Germinal center (tissue), 1 donor: ENCODE measurements at places on chromosomes 12 and 14.

DNA sequence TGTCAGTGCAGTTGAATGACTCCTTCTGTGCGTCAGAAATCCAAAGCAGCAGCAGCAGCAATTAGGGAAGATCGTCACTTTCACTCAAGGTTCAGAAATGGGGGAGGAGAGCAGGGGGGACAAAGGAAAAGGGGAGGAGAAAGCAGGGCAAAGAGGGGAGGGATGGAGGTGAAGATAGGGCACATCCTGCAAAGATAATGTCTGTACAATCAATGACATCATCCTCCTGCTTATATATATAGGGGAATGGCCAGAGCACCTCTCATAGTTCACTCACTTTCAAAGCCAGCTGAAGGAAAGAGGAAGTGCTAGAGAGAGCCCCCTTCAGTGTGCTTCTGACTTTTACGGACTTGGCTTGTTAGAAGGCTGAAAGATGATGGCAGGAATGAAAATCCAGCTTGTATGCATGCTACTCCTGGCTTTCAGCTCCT lies at the start of gene NTS:
Gene NTS (plus strand): TSS at position 265 of the 431 bp plus-strand sequence. CDS start 109 bp downstream, at position 374.
- DNase-seq: no peak

GRCh38 chr12:77725611-77726010 lies 105.1 kb upstream of the NAV3 start:
- no peak for DNase-seq

DNA sequence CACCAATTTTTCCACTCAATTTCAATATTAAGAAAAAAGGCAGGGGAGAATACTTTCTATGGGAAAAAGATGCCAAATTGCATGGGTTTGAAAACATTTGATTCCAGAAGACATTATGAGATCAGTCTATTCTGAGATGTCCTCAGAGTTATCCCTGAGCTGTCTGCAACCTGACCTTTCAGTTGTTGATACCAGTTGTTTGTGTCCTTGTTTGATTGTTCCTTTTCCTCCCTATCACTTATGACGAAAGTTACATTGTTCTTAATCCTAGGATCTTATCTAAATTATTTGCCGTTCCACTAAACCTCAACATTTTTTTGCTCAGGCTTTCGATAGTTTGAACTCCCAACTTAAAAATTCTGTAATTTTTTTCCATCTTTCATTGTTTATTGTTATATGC lies 336.3 kb upstream of the NOVA1 start:
- no peak for DNase-seq

DNA sequence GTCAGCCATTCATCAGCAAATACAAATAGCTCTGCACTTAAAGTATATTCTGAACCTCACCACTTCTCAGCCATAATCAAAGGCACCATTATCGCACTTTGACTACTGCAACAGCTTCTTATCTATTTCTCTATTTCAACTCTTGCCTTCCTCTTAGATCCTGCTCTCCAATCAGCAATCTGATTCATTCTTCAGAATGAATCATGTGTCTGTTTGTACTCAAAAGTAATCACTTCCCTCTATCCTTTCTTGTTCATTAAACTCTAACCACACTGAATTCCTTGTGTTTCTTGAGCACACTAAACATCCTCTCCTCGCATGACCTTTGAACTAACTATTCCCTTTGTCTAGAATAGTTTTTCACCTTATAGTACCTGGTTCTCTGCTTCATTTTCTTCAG lies 12.8 kb upstream of the OR4E1 start:
- DNase-seq: no peak

DNA sequence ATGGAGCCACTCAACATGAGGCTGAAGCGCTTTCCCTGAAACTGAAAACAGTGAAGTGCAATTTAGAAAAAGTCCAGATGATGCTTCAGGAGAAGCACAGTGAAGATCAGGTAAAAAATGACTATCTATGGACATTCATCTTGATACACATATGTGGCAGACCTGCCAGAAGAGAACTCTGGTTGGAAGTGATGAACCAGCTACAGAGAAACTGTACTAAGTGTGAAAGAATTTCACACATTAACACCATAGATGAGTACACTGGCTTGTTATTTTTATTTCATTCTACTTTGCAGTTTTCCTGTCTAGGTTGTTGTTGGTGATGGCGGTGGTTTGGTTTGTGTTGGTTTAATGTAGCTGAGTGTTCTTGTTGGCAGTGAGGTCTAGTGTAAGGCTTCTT lies 174.7 kb downstream of the ESR2 start:
- DNase-seq: no peak

DNA sequence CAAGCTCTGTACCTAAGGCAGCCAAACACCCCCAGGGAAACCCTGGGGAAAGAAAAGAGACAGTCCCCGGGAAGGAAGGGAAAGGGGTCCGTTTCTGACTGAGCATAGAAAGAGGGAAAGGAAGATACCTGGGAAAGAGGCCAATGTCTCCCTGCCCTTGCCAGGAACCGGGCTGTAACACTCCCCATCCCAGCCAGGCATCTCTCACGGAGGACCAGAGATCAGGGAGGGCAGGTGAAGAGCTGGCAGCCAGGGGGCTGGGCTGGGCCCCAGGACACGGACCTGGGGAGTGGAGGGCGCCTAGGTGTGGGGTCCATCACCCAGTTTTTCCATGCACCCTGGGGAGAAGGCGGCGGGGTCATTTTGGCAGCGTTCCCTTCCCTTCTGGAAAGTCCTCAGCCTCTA lies 18.9 kb upstream of the PLEKHH1 start:
- no peak for DNase-seq

GRCh38 chr14:101333335-101334280 lies 227.7 kb upstream of the DIO3 start:
- DNase-seq: no peak

- no peak for DNase-seq
These were observed 693.2 kb upstream of the MIS18BP1 start for GRCh38 chr14:45946251-45946650.

DNA sequence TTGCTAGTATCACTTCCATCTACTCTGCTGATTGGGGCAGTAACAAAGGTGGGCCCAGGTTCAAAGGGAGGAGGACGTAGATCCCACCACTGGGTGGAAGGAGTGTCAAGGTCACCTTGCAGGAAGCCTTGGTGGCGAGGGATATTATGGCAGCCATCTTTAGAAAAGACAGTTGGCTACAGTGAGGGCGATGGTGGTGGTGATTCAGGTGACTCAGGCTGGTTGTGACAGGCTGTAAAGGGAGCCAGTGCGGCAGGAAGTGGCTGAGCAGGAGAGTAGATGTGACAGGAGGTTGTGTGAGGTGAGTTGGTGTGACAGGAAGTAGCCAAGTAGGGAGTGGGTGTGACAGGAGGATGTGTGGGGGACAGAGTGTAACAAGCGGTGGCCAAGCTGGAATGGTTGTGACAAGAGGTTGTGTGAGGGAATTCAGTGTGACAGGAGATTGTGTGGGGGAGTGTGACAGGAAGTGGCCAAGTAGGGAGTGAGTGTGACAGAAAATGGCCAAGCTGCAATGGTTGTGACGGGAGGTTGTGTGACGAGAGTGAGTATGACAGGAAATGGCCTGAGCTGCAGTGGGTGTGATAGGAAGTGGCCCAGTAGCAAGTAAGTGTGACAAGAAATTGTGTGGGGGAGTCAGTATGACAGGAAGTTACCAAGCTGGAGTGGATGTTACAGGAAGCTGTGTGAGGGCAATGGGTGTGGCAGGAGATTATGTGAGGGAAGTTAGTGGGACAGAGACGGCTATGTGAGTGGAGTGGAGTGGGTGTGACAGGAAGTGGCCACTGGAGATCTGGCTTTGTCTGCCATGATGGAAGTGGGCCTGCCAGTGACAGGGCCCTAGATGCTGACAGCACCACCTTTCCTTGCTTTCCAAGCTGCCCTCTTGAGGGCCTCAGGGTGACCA lies 136.5 kb upstream of the MYL2 start:
- peak; percentile 18 for DNase-seq

DNA sequence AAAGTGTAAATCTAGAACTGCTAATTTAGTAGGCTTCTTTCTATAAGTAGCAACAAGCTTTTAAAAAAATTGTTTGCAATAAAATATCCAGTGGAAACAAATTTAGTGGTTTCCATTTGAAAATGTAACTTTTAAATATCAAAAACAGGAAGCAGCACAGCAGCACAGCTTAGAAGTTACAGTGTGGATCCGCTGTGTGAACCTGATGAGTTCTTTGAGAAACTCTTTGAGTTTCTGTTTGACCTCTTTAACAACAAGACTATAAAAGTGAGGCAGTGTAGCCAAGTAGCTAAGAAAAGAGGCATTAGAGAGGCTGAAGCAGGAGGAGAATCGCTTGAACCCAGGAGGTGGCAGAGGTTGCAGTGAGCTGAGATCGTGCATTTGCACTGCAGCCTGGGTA lies 178.3 kb downstream of the NAV3 start:
- DNase-seq: no peak

DNA sequence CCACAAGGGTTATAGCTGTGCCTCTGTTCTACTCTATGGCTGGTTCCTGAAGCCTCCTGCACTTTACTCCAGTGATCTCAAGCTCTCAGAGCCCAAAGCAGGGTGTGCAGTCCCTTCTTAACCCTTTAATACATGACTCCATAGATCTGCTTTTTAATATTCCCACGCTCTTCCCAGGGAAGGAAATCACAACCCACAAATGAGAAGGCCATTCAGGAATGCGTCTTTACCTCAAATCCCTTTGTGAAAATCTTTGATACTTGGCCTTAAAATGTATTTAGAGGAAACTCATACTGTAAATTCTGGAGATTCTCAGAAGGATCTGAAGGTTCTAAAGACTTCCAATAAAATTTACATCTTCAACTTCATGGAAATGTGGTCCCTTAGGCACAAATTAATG lies 17.0 kb downstream of the NID2 start:
- DNase-seq: no peak

GRCh38 chr12:77938301-77938700 lies 107.6 kb downstream of the NAV3 start:
- DNase-seq: no peak

DNA sequence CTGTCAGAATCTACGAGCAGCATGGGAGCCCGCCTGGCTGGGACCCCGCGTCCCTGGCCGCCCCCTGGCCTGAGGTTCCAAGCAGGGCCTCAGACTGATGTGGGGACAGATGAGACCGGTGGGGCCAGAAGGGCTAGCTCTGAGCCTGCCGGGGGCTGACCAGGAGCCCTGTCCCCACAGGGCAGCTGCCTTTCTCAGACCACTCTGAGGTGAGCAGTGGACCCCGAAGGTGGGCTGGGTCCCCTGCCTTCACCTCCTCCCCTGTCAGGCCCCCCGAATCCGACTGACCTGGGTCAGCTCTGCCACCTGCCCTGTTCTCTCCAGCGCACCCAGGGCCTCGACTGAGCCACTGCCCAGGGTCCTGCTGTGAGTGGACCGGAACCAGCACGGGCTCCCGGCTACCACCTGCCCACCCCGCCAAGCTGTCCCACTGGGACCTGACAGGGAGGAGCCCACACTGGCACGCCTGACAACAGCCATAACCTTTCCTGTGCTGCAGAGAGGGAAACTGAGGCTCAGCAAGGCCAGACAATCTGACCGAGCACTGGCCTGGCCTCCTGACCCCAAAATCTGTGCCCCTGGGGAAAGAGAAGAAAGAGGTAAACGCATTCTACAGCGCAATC lies 29.7 kb upstream of the TMEM179 start:
- no peak for DNase-seq

DNA sequence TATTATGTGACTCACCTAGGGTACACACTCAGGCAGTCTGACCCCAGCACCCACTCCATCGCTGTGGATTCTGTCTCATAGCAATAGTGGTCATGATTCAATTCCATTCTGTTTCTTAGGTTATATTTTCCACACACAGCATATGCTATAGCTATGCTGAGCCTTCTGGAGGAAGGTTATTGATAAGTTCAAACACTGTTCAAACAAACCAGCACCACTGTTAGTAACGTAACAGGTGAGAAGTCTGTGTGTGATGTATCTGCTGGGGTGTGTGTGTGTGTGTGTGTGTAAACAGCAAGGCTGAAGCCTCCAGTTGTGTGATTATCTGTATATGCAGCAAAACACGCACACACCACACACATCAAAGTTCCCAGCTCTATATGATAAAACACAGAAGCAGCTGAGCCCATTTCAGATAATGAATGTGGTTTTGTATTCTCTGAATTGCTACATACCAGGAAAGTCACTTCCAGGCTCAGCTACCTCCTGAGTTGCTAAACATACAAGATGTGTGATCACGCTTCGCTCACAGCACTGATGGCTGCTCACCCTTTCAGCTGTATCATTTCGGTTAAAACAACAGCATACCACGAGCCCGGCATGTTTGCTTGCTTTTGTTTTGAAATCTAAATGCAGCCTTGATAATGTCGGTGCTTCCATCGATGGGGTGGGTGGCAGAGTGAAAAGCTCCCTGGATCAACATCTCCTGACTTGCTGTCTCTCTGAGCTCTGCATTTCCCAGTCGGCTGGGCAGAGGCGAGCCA lies 6.8 kb upstream of the SYNE3 start:
- DNase-seq: no peak

- DNase-seq: peak; percentile 38
These were observed 219.9 kb downstream of the AACS start for GRCh38 chr12:125284945-125285685.

GRCh38 chr14:104794099-104794498 lies 1.4 kb downstream of the AKT1 start:
- DNase-seq: peak; percentile 51

GRCh38 chr12:97404543-97404942 lies 58.1 kb upstream of the RMST start:
- peak; percentile 18 for DNase-seq

- no peak for DNase-seq
These were observed 10.0 kb upstream of the TEX22 start for GRCh38 chr14:105388110-105388951.

DNA sequence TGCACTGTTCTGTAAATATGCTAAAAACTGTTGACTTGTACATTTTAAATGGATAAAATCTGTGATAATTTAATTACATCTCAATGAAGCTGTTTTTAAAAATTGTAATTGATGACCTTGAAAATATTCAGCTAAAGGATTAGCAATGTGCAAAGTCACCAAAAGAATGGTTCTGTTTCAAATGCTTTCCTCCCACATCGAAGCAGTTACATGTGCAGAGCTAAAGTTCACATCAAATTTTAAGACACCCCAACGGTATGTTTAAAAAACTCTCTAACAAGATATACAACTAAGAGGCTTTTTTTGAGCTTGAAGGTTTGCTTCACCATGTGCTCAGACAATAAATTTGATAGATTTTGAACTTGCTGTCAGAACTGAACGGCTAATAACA lies 114.6 kb upstream of the KRAS start:
- no peak for DNase-seq

- DNase-seq: no peak
These were observed 2.1 kb upstream of the USP44 start for GRCh38 chr12:95553197-95553943.

DNA sequence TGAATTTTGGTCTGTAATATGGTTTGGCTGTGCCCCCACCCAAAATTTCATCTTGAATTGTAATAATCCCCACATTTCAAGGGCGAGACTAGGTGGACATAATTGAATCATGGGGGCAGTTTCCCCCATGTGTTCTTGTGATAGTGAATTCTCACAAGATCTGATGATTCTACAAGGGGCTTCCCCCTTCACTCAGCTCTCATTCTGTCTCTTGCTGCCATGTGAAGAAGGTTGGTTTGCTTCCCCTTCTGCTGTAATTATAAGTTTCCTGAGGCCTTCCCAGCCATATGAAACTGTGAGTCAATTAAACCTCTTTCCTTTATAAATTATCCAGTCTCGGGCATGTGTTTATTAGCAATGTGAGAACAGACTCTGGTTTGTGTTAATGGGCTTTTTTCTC lies 5.9 kb downstream of the LRRC9 start:
- DNase-seq: no peak

GRCh38 chr14:76985540-76986230 lies 42.8 kb downstream of the IRF2BPL start:
- DNase-seq: no peak

GRCh38 chr14:22226381-22226780 lies 362.6 kb downstream of the DAD1 start:
- DNase-seq: peak; percentile 53

- DNase-seq: no peak
These were observed 263 bp upstream of the IFT81 start for GRCh38 chr12:110123919-110124268.

GRCh38 chr14:60700598-60700997 lies 23.6 kb downstream of the SIX4 start:
- no peak for DNase-seq
